ENCODE measurements at places on chromosomes 1 and 21. TPM values are rescaled to one million over a fixed set of nuclear protein-coding genes. Genes with fewer than 3 reads are reported as not detected.

GRCh38 chr21:37384416-37384815 is 17.8 kb downstream of the DYRK1A start:
- no peak for DNase-seq

- no peak for DNase-seq
These were observed 25.7 kb downstream of the DIO1 start for GRCh38 chr1:53919675-53920066.

GRCh38 chr1:243354511-243355153 is 98.8 kb downstream of the SDCCAG8 start:
- DNase-seq = no peak

- no peak for DNase-seq
These were observed 12.2 kb upstream of the PGLYRP3 start for GRCh38 chr1:153324912-153325311.

- no peak for DNase-seq
These were observed 13.4 kb upstream of the KIF1B start for GRCh38 chr1:10196976-10197375.

- DNase-seq = no peak
These were observed 35.5 kb upstream of the IL20 start for GRCh38 chr1:206829875-206830274.

DNA sequence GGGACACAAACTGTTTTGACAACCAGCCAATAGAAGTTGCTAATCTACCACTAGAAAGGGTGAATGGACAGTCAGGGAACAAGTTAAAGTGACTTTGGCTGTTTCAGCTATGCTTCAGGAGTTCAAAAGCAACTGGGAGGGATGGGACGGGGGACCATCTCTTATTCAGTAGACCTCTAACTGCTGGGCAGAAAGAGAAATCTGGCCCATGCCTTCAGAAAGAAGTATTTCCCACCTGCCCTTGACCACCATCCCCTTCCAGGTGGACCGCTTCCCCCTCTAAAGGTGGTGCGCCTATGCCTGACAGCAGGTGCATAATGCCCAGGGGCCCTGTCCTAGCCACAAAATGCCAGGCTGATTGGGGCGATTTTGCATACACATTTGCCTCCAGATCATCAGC is 5.2 kb downstream of the ITPKB start:
- no peak for DNase-seq

DNA sequence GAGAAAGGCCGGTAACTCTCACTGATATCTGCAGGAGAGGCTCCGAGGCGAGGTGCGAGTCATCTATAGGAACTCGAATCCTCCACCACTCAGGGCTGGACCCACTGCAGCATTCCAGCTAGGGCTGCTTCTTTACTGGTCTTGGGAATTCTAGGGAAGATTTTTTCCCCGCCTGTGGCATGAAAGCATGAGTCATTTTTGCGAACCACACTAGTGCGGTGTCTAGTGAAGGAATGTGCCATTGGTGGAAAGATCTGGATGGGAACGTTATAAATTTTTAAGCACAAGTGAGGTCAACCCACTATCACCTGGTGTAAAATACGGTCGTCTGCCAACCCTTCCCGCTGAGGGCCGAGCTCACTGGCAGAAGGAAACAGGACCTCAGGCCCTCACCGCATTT is 49.7 kb downstream of the SYF2 start:
- DNase-seq = no peak

The RNF186 gene
- not detected for total RNA-seq

Data from glutamatergic neuron (in vitro differentiated cells).